H7 (cell line): ENCODE measurements at places on chromosomes 1 and 21.

DNA sequence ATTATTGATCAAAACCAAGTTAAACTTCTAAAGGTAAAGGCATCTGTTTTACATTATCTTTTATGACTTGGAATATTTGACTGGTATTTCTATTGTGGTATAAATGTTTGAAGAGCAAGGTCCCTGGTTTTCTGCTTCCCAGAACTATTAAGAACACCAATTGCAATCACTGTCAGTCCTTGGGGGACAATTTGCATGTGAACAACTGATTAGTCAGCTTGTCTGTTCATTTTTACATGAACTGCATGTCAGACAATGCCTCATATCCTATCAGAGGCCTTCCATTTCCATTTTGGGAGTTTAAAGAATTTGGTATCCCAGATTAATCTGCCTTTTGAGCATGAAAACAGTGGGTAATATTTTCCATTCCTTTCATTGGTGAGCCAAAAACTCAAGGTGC lies 654.9 kb upstream of the USP24 start:
- no peak for DNase-seq

- DNase-seq, result no peak
These were observed 2.3 kb downstream of the FCRLA start for GRCh38 chr1:161709373-161709772.

- DNase-seq, result no peak
These were observed 190.9 kb downstream of the GIPC2 start for GRCh38 chr1:78236716-78237115.

DNA sequence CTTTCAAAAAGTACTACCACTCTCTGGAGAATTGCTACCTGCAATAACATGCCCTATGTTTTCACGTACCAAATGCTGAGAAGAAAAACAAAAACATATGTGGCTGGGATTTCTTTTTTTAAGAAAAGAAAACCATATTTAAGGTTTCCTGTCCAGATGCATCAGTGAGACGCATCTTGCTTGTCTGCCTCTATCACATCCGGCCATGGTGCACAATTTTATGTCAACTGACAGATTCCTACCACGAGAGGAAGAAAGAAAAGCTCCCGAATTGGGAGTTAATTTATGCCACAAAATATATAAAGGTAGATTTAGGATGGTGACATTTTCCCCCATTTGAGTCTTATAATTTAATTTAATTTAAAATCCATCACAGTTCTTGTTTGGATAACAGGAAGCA lies 62.3 kb upstream of the COL24A1 start:
- DNase-seq, result no peak

DNA sequence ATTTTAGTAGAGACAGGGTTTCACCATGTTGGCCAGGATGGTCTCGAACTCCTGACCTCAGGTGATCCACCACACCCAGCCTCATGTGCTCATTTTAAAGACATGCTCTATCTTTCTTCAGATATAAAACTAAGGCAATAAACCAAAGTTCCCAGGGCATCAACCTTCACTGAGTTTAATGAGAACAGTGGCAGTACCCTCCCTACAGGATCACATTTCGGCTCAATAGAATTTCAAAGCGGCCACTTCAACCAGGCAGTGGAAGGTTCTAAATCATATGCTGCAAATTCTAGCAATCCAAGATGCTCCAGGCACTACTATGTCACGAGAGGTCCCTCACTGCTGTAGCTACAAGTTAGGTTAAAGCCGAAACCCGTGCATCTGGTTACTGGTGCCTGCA lies 45.5 kb downstream of the PARP1 start:
- no peak for DNase-seq

DNA sequence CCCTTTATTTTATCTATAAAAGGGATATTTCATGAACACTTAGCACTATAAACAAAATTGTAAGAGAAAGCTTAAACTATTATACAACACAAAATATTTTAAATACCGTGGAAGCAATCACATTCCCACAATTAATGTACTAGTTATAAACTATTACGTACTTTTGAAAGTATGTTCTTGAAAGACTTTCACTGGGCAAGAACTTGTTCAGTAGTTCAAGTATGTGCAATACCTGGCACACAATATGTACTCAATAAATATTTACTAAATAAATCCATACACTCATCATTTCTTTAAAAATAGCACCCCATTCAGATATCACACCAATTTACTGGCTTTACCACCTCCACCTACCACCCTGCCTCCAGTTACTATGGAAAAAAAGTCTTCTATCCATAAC lies 12.6 kb upstream of the FMO2 start:
- DNase-seq, result no peak

DNA sequence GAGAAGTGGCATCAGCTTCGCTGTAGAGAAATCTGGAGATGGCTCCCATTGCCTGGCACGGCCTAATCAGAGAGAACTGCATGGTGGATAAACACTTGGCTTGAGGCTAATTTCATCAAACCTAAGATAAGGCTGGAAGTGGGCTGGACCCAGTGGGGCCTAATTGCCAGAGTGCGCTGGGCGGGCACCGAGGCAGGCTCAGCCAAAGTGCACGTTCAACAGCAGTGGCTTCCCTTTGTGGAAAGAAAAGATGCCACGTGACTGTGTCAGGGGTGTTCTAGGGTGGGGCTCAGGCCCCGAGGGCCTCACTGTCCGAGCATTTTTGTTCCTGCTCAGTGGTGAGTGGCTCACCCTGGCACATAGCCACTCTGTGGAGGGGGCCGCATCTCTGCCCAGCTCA lies 5.8 kb downstream of the PLCH2 start:
- DNase-seq, result no peak
